ENCODE measurements at places on chromosomes 1 and 21.

DNA sequence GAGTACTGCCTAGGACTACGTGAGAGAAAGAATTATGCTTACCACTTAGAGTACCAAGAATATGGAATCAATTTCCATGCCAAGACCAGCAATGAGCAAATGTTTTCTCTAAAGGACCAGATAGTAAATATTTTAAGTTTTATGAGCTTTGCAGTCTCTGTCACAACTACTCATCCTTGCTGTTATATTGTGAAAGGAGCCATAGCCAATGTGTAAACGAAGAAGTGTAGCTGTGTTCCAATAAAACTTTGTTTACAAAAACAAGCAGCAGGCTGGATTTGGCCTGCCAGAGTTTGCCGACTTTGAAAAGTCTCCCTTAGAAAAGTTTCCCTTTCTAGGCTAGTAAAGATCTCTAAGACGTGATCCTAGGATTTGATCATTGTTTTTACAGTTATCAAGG is 128.8 kb downstream of the PDE4B start:
- DNase-seq, result no peak

DNA sequence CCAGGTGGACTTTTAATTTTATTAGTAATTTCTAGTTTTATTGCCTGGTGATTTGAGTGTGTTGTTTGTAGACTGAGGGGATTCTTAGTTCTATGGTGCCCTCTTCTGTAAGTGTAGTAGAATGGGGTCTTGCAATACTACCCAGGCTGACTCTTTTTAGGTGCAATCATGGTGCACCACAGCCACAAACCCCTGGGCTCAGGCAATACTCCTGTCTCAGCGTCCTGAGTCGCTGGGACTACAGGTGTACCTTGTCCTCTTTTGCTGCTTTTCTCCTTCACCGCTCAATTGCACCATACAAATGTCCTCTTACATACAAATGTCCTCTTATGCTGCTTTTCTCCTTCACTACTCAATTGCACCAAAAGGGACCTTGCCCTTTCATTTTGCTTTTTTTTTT is 43.1 kb downstream of the SCP2 start:
- peak; percentile 29 for DNase-seq

DNA sequence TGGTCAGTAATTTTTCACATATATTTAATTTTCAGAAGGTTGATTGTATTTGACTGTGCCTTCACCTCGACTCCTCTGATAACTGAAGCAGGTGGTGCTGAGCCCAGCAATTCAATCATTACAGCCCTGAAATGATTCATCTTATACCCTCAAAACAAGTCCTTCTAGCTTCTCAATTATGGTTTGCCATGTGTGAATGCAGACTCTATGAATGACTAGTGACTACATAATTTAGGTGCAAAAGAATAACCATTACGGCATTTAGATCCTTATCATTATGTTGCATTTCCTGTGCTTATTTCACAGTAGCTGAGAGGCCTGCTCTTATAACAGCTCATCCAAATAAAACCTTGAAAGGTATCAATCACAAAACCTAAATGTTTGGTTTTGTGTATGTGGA is 54.0 kb upstream of the COL11A1 start:
- no peak for DNase-seq

- no peak for DNase-seq
Observed at GRCh38 chr1:80657044-80657643, 1143.6 kb upstream of the ADGRL2 start.

- no peak for DNase-seq
Observed at GRCh38 chr21:15159382-15160020, 94.7 kb upstream of the NRIP1 start.

GRCh38 chr1:225973158-225973557 is 26.0 kb downstream of the SDE2 start:
- DNase-seq, result no peak

DNA sequence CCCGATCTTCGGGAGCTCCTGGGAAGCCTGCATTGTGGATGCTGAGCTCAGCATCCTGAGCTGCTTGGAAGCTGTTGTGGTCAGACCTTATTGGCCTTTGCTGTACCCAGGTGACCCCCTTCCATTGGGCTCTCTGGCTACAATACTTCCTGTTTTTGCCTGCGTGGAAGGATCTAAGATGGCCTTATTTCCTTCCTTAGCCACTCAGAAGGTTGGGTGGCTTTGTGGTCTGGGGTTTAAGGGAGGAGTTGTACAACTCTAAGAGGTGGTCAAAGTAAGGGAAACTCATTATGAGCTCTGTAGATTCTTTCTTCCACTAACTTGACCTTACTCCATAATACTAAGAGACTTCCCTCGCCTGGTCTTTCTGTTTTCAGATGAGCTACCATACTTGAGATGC is 17.7 kb downstream of the PFKFB2 start:
- DNase-seq, result no peak

GRCh38 chr1:195899762-195900352 is 708.4 kb downstream of the KCNT2 start:
- peak; percentile 10 for DNase-seq

Data from RPMI7951 (cell line).